ENCODE measurements at places on chromosomes 5 and 9.

DNA sequence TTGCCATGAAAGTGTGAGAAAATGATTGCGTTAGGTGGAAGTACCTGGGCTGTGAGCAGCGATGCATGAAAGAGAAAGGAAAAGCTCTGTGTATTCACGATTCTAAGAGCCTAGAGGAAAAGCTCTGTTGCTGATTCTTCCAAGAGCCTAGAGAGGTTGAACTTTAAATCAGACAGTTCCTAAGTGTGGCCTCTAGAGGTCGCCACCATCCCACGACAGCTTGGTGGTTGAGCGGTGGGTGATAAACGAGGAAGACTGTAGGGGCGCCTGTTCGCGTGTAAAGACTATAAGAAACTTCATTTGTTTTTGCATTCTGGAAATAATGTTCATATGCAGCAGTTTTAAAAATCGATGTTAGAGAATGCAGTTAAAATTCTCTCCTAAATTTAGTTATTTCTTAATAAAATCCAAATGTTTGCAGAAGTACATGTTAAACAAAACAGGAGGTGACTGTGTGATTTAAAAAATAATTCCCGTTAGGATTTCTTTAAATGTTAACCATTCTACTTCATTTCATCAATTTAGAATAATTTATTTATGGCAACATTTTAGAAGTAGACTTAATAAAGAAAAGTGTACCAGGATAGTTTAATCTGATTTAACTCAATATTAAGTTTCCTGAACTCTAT, 107.7 kb downstream of the TENT4A start:
- DNase-seq = no peak

DNA sequence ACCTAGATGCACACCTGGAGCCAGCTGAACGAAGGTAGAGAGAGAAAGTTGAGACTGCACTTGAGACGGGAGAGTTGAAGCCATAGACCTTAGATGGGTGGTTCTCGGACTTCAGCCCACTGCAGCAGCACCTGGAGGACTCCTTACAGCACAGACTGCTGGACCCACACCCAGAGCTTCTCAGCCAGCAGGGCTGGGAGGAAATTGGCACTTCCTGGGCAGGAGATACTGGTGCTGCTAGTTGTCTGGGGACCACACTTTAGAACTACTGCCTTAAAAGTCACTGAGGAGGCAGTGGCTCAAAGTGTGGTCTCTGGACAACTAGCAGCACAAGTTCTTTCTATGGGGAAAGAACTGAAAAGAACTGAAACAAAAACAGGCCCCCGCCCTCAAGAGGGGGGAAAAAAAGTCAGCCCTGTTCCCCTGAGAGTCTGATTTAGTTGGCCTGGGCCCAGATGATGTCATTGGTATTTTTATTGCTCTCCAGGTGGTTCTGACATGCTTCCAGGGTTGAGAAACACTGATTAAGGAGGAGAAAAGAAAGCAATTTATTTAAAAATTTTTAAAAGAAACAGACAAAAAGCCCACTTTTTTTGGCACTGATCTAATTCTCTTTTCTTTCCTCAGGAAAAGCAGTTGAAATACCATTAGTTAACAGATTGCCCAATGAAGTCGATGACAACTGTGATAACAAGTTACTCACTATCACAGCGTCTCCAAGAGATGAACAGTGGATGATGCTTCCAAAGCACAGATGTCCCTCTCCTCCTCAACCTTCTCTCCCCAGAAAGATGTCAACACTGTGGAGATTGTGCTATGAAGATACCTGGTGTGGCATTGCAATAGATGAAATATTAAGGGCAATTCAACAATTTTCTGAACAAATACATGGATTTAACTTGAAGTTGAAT, 73.6 kb upstream of the ADAMTS16 start:
- DNase-seq = peak; percentile 22

DNA sequence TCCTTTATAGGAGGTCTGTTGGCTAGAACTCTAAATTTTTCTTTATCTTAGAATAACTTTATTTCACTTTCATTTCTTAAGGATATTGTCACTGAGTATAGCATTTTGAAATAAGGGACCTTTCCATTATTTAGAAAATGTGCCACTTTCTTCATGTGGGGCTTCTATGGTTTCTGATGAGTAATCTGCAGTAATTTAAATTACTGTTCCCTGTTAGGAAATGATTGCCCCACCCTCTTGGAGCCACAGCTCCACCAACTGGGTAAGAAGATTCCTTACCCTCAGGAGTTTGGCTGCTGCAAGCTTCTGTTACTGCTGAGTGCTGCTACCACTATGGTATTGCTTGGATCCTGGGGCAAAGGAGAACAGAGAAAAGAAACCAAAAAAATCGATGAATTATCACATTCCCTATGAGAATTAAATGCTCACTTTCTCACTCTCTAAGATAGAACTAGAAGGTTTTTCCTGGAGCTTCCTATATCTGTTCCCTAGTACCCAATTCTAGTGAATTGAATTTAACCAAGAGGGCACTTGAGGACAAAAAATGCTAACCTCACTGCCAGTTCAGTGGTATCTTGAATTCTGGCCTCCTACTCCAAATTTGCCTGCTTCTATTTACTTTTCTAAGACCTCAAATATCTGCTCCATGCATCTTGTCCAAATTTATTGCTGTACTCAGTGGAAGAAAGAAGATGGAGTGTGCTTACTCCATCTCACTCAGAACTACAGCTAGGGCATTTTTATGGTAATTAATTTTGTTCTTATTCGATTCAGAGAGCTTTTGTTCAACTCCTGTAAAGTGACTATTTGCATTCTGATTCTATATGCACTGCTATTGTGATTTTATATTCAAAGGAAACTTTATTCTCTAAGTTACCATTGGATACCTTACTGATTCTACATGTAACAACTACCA, 2111.3 kb downstream of the MAT2B start:
- peak; percentile 55 for DNase-seq

DNA sequence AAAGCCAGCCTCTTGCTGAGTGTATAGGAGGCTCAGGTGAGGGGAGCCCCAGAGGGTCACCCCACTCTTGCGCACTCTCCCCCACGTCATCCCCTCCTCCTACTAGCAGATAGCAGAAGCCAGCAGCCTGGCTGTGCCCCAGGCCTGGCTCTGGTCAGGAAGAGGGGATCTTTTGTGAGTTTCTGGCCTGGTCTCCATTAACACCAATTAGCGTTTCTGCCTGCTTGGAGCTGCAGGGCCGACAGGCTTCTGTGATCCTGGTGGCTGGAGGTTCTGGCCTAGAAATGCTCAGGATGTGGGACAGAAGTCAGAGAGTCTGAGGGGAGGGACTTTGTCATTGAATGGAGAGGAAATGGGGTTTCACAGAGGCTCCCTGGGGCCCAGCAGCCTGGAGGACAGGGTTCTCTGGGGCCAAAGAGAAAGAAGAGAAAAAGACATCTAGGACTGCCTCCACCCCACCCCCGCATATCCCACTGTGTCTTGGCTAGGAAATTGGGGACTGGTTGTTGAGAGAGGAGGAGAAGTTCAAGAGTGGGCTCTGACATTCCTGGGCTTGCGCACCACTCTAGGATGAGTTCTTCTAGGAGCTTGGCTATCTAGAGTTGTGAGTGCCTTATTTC, 47.5 kb upstream of the ARAP3 start:
- DNase-seq = no peak

GRCh38 chr9:105355781-105356180, 92.1 kb upstream of the FSD1L start:
- DNase-seq = no peak

- DNase-seq = no peak
Observed at GRCh38 chr9:133440874-133441273, 18.7 kb downstream of the ADAMTS13 start.

GRCh38 chr5:116864157-116864837, 289.7 kb upstream of the SEMA6A start:
- DNase-seq = no peak

DNA sequence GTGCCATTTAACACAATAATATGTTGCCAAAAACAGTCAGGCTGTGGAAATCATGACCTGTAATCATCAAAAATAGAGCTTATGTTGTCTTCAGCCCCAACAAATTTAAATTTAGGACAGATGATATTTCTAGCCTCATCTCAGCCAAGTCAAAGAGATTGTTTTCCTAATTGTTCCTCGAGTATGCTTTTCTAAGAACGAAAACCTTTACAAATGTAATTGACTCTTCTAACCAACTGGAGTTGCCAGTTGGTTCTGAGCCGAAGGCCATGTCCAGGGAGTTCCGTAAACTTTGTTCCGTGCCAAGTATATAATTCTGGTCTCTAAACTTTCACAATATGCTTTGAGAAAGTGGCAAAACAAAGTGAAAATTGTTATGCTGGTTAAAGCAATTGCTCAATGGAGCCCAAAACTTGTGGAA, 160.8 kb downstream of the CEMIP2 start:
- DNase-seq = no peak

DNA sequence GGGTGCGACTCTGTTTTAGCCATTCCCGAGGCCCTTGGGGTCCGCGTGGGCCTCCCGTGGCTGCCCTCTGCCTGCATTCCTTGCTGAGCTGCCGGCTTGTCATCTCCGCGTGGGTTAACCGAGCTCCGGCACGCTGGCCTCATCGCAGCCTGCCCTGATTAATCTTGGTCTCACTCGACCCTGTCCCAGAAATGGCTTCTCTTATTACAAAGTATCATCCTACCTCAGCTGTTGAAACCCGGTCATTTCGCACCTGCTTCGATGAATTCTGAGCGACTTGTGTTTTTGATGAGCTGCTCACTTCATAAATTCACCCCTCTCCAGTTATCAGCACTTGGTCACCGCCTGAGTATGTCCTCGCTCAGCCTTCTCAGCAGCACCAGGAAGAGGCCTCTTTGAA, 123.5 kb upstream of the EGFLAM start:
- DNase-seq = no peak

DNA sequence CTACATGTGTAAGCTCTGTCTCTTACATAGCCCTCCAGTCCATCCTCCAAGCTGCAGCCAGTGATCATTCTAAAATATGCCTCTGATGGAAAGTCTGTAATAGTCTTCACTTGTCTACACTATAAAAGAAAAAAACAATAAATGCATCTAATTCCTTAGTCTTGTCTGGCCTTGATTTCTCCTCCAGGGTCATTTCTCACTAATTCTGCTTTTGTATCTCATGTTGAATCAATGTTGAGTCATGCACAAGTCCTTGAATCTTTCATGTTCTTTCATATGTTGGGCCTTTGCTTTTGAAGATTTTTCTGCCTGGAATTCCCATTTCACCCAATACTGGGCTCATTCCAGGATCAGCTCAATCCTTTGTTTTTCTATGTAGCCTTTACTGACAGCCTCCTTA, 121.1 kb upstream of the TRIM32 start:
- no peak for DNase-seq

GRCh38 chr5:116299746-116300640, 215.2 kb downstream of the COMMD10 start:
- no peak for DNase-seq

GRCh38 chr5:129963359-129963758, 59.1 kb downstream of the CHSY3 start:
- DNase-seq = peak; percentile 92

- no peak for DNase-seq
Observed at GRCh38 chr9:116020146-116020545, 133.4 kb upstream of the PAPPA start.

DNA sequence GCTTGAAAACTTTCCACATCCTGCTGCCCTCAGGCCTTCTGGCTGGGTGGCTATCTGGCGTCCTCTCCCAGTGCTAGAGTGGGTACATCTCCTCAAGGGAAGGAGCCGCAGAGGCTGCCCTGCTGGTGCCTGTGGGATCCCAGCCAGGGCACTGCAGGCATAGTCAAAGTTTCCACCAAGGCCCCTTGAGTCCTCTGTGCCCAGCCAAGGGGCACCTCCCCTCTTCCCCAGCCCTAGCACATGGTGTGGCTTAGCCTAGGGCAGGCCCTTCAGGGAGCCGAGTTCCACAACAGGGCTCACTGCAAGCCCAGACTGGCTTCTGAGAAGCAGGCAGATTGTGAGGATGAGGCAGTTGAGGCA, 103.2 kb downstream of the RGS3 start:
- DNase-seq = no peak

DNA sequence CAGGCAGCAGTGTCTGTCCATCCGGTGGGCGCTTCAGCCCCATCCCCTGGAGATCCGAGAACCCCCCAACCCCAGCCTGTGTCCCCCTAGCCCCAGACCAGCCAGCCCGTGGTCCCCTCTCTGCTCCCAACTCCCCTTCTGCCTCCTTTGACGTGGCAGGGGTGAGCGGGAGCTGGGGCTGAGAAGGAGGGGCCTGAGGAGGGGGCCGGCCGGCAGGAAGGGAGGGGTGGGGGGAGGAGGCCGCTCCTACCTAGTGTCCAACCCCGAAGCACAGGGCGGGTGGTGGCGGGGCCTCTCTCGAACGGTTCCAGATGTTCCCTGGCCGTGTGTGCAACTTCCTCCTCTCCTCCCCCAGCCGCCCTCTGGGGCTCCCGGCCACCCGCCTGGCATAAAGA, 31.0 kb downstream of the GOLGA2 start:
- DNase-seq = peak; percentile 8

DNA sequence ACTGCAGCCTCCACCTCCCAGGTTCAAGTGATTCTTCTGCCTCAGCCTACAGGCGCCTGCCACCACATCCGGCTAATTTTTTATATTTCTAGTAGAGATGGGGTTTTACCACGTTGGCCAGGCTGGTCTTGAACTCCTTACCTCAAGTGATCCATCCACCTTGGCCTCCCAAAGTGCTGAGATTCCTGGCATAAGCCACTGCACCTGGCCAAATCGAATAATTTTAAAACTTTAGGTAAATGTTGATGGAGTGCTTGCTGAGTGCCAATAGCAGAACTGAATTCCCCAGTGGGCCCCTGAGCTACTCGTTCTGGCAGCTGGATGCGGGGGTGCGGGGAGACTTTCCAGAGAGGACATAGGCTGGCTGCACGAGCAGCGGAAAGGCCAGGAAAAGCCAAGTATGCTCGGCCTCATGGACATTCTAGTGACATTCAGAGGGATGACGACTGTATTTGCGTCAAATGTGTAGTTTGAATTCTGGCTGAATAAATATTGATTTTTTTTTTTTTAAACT, 16.8 kb downstream of the TRAF2 start:
- DNase-seq = no peak

DNA sequence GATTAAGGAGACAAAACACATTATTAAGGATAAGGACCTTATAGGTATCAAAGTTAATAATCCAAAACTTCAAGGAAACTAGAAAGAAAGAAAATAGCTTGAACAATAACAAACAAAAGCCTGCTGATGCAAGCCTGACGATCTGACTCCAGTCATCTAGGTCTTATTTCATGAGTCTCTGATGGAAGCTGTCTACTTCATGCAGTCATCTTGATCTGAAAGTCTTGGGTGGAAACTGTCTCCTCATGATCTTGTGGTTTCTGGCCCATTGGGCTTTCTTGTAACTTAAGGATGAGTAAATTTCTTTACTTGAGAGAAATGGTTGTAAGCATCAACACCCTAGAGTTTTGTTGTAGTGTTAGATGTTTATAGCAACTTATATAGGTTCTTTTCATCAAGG, 20.6 kb upstream of the PSIP1 start:
- DNase-seq = no peak

- DNase-seq = peak; percentile 76
Observed at GRCh38 chr5:95823738-95824609, 1.4 kb upstream of the GLRX start.
